ENCODE measurements at places on chromosomes 3 and 15.

- no peak for DNase-seq
These were observed 113.0 kb upstream of the GOLGA8J start for GRCh38 chr15:29969562-29970401.

DNA sequence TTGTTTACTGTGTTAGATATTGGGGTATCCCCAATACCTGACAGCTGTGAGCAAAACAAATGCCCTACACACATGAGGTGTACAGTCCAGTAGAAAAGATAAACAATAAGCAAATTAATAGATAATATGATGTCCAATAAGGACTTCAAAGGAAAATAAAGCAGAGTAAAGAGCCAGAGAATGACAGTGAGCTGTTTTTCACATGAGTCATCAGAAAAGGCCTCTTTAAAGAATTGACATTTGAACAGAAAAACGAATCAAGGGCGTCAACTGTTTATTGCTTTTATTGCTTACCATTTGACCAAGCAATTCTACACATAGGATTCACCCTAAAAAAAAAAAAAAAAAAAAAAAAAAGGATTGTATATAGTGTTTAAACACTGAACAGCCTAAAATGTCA, 96.6 kb upstream of the FLNB start:
- no peak for DNase-seq

DNA sequence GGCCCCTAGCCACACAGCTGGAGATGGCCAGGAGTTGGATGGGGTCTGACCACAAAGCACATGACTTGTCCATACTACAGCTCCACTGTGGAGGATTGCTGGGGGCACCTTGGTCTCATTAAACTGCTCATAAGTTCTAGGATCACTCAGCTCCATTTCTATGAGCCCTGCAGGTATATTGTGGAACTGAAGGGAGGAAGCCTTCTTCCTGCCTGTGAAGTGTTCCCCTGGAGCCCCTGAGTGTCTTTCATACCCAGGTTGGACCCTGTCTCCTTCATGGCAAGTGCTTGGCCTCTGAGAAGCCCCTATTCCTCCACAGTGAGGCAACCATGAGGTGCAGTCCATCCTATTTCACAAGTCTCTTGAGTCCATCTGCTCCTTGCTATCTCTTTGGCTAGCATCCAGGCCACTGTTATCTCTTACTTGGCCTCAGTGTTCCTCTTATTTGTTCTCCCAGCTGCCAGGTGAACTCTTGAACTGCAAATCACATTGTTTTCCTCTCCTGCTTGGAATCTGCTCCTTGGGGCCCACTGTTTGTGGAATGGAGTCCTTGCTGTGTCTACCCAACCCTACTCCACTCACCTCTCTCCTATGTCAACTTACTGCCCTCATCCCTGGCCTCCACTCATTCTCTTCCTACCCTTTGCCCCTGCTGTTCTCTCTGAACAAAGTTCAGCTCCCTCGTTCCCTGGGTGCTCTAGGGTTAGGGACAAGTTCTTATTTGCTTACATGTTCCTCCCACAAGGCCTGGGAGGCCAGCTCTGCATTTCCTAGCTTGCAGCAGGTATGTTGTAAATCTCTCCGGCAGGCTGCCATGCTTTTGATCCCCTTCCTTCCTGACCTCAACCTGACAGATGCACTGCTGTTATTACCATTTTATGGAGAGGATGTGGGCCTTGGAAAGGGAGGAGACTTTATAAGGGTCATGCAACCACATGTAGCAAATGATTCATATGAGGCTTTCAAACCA, 1.2 kb downstream of the ACOX2 start:
- DNase-seq = peak; percentile 25

GRCh38 chr15:68375191-68375631, 56.8 kb downstream of the ITGA11 start:
- DNase-seq = no peak

DNA sequence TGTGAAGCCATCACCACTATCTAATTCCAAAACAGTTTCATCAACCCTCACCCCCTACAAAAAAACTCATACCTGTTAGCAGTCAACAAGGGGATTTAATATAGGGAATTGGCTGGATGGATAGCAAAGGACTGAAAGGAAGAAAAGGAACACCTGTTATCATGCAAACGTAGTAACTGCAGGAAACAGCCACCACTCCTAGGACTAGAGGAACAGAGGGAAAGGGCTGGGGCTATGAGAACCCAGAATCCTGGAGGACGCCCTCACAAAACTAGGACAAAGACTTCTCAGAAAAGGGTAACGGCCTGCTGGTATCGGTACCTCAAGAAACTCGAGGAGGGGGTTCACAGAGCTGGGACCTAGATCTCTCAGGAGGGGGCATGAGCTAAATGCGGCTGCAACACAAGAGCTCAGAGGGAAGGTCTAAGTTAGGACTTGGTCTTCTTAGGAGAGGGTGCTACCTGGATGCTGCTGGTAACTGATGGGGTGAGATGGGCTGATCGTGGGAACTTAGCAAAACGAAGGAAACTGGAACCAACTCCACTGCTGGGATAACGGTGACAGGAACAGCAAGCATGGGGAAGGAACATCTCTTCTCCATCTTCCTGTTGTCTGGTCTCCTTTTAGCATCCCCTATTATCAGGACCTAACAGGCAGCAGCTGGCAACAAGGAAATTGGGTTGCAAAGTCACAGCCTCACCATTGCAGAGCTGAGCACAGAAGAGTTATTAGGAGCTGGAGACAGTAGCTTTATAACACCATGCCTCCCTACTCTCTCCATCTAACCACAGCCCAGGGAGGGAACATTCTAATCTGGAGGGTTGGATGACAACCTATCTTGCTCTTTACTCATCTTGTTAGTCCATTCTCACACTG, 147.7 kb downstream of the UACA start:
- no peak for DNase-seq
